ENCODE measurements at places on chromosomes 5 and 9.

DNA sequence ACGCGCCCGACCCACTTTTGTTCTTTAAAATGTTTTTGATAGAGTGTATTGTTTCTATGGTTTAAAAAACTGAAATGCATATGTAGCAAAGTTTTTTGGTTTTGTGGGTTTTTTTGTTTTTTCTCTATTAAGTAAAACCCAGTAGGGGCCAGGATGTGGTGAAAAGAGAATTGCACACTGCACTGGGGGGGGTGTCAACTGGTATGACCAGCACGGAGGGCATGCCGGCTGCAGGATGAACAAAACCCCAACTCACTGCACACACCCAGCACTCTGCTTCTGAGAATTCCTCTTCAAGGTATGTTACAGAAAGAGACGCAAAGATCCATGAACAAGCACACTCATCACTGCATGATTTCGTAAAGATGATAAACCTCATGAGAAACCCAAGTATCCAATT, 75.0 kb downstream of the STK10 start:
- DNase-seq: no peak

- DNase-seq: no peak
Observed at GRCh38 chr5:31995714-31996113, 178.4 kb downstream of the GOLPH3 start.

DNA sequence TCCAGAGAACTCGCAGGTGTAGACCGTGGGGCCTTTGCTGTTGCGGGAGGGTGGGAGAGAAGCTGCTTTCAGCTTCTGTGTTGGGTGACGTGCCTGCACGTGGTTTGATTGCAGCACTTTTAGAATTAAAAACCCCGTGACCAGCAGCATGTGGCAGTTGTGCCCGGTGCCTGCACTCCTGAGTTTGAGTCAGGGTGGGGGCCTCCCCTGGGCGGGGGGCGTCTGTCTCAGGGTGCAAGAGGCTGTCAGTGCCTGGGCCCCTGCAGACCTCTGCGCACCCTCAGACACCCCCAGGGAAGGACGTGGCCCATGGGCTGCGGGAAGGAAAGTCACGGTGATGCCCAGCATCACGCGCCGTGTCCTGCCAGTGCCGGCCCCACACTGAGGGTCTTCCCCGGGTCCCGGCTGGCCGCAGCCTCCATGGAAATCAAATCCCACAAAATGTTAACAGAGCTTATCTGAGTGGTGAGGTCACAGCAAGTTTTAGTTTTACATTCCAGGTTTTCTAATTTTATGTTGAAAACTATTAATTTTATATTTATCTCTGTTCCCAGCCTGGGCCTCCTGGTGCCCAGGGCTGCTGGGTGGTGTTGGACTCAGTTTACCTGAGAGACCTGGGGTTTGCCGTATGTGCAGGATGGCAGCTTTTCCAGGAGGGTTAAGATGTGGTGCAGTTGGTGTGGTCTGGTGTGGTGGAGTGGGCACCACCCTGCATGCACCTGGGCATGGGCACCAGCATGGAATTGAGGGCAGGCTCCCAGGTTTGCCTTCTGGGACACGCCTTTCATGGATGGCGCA, 33.3 kb downstream of the AHRR start:
- DNase-seq: no peak

- no peak for DNase-seq
Observed at GRCh38 chr5:60639544-60639943, 60.4 kb downstream of the DEPDC1B start.

DNA sequence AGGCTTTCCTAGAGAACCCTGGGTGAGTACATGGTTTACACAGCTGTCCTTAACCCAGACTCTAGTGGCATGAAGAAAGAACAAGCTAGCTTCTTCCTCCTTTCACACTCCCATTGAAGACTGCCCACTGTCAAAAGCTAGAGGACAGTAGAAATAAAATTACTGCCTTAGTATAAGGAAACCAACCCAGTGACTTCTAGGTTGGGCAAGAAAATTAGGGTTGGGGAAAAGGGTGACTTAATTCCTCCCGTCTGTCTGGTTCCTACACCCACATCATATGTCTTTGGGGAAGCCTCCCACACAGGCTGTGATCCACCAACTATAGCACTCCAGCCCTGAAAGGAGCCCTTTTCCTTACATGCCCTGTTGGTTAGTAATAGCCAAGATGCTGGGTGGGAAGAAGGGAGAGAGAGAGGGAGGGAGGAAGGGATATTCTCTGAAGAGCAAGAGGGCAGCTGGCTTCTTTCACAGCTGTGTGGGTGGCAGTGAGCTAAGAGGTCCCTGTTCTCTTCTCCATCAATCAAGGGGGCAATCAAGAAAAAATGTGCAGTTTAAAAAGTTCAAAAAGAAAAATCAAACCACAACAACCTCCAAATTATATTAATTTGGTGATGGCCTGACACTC, 21.7 kb downstream of the HBEGF start:
- DNase-seq: no peak

GRCh38 chr5:60535951-60536350, 164.0 kb downstream of the DEPDC1B start:
- no peak for DNase-seq

DNA sequence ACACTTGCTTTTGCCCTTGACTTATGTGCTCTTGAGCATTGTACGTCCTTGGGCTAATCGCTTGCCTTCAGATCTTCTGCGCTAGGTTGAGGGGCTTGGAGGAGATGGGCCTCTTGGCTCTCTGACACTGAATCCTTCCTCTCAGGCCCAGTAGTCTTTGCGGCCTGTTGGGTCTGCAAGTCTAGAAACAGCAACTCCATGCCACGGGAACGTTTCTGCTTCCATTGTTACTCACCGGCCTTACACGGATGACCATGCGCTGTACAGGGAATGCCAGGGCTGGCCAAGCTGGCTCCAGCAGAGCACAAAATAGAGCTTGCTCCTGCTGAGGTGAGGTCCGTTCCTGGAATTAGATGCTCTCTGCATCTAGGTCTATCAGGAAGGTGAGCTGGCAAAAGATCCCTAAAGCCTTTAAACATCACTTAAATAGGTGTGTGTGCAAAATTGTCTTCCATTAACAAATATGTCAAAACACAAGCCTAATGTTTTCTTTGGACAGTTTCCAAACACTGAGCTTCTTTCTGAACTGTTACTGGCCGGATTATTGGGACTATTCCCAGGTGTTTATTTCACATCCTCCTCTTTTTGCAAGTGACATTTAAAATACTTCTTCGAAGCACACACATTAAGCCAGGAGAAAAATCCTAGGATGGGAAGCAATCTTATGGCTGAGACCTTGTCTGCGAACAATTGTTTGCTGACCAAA, 29.7 kb downstream of the DAPK1 start:
- DNase-seq: no peak

GRCh38 chr9:7055171-7055903, 297.6 kb downstream of the KDM4C start:
- no peak for DNase-seq

DNA sequence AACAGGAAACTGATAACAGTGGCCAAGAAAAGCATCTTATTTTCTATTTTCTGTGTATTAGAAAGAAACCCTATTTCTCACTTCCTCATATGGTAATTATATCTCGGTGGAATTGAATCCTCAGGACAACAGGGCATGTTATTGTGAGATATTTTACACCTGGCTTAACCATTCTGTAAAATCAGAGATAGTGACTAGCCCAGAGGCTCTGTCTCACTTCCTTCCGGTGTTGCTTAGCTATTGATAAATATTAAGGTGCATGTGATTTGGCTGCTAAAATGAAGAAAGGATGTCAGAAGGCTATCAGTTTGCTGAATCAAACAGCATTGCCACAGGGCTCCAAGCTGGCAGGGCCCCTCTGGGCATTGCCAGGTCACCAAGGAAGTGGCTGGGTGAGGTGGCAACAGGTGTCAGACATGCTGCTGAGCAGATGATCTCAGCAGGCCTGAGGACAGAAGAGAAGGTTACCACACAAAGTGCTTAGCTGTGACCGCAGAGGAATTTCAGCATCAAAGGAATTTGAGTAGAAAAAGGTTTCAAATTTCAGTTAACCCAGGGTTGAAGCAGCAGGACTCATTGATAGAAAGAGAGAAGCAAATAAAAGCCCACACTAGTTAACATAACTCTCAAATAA, 330.7 kb downstream of the PDE4D start:
- no peak for DNase-seq

DNA sequence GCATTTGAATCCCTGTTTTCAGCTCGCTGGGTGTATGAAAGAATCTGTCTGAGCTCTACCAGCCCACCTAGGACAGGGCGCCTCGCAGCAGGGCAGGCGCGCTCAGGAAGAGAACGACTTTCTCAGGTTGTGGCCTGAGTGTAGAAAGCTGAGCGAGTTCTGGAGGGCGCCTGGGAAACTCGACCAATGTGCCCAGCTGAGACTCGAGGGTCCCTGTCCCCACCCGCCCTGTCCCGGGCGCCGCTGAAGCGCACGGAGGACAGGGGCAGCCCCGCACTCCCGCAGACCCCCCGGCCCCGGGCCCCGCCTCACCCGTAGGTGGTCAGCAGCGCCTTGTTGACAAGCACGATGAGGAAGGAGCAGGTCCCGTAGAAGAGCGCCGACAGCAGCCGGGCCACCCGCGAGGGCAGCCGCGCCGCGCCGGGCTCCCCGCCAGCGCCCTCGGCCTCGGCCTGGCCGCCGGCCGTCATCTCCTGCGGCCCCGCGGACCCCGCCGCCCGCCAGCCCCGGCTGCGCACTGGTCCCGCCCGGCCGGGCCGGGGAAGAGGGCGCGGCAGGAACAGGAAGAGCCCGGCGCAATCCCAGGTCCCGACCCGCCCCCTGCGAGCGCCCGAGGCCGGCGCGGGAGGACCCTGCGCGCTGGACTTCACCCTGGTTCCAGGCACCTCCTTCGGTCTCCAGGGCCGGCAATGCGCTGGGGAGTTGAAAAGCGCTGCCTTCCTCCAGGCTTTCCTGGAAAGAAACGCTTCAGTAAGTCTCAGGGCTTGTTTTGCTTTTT, at the start of gene SLC35D2:
Gene SLC35D2, minus strand, starts transcription at position 547 of the 778 bp plus-strand sequence. Its CDS starts 77 bp downstream, at position 470.
- DNase-seq: peak; percentile 37

DNA sequence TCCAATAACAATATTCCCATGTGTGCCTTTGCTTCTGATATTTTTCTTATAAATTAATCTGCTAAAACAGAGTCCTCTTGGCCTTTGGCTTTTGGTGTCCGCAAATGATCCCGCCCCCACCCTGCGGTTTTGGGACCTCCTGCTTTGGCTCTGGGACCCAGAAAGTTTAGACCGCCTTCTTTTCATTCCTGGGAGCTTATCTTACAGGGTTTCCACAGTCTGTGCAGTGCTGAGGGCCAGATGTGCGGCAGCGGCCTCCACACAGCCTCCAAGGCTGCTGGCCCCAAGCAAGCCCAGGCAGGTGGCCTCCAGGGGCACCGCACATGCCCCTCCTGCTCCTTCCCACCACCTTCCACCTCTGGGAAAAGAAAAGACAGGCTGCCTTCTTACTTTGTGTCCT, 191.5 kb downstream of the ERCC6L2 start:
- DNase-seq: no peak

DNA sequence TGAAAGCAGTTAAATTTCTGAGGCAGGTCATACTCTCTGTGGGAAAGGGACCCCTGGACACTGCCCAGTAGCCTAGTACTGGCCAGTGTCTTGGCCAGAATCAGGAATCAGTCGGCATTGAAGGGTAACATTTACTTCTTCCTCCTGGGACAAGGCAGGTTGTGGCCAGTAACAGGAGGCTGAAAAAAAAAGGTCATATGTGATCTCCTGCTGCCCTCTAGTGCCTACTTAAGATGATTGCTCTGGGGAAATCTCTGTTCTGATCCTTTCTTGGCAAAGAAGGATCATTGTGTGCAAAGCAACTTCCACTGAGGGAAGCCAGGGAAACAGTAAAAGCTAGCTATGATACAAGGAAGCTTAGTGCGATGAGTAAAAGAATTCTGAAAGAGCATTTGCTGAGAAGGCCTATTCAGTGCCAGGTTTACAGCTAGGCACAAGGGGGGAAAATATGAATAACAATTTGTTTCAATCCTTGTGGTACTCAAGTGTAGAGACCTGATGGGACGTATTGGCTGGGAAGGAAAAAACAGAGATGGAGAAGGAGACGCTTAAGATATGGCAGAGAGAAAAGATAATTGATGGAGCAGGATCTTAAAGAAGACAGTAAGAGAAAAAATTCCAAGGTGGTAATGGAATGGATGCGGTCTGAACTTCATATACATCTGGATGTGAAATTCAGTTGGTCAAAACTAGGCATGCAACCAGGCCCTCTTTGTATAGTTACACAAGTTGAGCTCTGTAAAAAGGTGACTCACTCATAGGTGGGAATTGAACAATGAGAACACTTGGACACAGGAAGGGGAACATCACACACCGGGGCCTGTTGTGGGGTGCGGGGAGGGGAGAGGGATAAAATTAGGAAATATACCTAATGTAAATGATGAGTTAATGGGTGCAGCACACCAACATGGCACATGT, 25.8 kb upstream of the TRIM32 start:
- no peak for DNase-seq

GRCh38 chr5:169095410-169095960, 205.5 kb downstream of the SLIT3 start:
- no peak for DNase-seq

DNA sequence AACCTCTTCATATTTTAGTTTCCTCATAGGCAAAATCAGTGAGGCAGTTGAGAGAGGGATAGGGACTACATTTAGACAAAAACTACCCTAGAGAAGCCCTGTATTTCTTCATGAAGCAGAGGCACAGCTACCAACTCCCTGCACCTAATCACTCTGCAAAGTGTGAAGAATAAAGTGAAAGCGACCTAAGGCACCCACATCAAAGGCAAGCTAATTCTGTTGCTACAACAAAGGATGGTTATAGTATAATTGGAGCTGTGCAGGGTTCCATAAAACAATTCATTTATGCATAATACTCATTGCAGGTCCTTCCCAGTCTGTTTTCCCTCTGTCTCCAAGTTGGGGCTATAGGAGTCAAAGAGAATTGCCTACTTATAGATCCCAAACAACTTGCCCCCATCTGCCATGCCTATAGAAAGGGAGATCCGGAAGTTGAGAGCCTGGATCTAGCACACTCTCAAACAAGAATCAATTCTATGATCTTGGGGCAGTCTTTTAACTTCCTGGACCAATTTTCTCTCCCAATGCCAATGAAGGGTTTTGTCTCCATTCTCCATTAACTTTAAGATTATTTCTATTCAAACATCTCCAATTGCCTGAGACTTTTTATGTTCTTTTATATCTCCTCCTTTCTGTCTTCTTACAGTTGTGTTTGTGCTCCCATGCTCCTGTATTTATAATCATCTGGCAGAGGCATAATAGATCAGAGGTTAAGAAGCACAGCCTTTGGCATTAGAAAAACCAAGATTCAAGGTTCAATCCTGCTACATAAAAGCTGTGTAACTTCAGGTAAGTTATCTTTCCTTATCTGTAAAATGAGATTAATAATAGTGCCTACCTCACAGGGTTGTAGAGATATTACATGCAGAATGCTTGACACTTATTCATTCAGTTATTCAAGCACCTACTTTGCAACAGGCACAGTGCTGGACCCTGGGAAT, 56.0 kb upstream of the PTGER4 start:
- no peak for DNase-seq

GRCh38 chr9:127523312-127523851, 72.1 kb downstream of the LRSAM1 start:
- no peak for DNase-seq

DNA sequence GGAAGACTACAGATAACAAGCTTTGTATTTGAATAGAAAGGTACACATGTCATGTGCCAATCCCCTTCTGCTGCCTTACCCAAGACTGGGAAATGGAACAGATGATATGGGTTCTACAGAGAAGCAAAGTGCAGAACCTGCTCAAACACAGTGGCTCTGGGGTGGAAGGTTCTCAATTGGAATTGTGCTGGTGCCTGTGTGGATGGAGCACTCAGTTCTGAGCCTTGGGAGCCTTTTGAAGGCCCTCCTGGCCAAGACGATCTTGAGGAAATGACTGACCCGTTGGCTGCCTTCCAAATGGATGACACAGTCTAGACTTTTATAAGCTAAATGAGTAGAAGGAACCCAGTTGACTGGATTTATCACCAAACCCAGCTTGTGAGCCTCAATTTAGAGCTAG, 4.2 kb upstream of the PRSS3 start:
- DNase-seq: no peak

- no peak for DNase-seq
Observed at GRCh38 chr5:178533136-178533535, 57.1 kb downstream of the COL23A1 start.

Data from hypothalamus (tissue), 51 donors.